Nucleus accumbens (tissue), 56 donors: ENCODE measurements at places on chromosomes 5 and 9.

GRCh38 chr9:15882883-15883282 lies 330.0 kb downstream of the CCDC171 start:
- DNase-seq, result no peak

DNA sequence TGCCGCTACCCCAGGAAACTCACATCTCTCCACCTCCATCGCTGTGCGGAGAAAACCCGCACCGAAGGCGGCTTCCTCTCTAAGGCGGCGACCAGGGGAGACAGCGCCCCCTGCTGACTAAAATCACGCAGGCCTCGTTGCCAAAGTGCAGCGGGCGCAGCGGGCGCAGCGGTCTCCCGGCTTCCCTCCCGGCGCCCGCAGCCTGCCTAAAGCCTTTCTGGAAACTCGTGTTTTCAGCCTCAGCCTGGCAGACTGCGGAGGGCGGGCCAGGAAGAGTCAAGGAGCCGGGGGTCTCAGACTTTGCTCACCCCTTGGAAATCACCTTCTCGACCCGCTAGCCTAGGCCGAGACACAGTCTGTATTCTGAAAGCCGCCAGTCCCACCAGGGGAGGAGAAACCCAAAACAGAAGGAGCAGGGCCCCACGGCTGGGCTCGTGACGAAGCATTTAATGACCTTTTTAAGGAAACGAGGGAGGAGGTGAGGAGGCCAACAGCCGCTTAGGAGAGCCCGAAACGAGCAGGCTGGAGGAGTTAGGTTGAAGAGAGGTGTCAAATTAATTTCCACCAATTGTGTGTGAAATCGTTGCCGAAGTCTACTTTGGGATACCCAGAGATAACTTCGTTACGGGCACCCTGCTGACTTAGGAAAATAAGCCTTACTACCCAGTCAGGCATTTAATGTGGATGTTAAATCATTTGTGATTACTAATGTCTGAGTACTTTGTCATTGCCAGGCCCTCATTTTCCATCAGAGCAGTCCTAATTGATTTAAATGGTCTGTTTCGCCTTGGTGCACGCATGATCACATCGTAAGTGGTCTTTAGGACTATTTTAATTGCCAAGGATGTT lies 7.3 kb upstream of the FOXB2 start:
- no peak for DNase-seq

DNA sequence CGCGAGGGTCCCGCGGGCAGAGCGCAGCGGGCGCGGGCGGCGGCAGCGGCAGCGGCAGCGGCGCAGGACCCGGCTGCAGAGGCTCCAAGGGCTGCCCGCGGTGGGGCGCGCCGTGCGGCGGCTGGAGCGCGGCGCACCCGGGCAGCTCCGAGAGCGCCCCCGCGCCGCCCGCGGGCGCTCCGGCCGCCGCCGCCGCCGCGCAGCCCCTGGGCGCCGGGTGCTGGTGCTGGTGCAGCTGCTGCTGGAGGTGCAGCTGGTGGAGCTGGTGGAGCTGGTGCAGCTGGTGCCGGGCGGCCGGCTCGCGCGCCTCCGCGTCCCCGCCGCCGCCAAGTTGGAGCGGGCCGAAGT lies 644 bp downstream of the IER5L start:
- DNase-seq, result no peak

GRCh38 chr5:59466271-59466670 lies 427.3 kb downstream of the PDE4D start:
- no peak for DNase-seq

DNA sequence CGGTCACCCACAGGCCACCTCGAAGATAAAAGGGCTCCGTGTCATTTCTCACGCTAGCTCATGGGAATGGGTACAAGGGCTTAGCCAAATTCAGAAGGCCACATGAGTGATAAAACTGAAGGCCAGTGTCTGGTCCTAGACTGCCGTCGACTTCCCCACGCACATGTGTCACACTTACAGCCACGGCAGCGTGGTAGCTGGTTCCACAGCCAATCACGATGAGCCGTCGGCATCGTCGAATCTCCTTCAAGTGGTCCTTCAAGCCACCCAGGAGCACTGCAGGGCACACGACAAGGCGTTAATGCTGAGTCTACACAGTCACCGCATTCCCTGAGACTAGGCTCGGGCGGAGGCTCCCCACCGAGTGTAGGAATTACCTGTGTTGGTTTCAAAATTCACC lies 24.7 kb upstream of the MAPK9 start:
- DNase-seq, result no peak

GRCh38 chr5:119373449-119373858 lies 17.6 kb downstream of the TNFAIP8 start:
- no peak for DNase-seq

GRCh38 chr5:134090522-134090921 lies 24.0 kb upstream of the TCF7 start:
- no peak for DNase-seq
